ENCODE measurements at places on chromosomes 16 and 17.

DNA sequence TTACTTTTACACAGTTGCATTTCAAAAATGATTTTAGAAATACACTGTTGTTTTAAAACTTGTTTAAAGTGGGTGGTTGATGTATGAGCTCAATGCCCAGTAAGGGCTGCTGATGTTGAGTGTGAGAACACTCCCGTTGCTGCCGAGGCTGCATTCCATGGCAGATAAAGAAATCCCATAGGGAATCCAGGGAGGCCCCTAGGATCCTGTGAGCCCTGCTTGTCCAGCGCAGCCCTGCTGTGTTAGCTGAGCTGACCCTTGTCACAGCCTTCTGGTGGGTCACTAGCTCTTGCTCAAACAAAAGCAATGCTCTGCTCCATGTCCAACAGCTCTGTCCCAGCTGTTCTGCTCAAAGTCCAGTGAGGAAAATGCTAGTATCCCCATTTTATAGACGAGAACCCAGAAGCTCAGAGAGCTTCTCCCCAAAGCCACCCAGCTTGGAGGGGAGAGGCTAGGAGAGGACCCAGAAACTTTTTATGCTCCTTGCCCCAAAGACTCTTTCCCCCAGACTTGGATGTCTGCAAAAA is 18.6 kb upstream of the COL1A1 start:
- no peak for DNase-seq

DNA sequence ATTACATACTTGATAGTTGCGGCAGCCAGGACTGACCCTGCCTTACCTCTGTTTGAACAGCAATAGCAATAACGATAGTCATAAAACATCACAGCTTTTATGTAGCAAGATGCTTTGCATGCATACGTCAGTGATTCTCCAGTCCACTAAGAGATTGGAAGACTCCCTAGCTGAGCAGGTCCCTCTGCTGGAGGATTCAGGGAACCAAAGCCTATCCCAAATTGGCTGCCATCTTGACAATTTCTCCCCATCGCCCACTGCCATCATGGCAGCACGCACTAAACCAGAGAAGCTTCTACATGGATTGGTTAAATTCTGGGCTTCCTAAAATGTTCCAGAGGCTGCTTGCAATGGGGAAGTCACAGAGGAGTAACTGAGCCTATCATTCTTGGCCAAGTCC is 360.6 kb upstream of the XYLT1 start:
- DNase-seq = no peak

DNA sequence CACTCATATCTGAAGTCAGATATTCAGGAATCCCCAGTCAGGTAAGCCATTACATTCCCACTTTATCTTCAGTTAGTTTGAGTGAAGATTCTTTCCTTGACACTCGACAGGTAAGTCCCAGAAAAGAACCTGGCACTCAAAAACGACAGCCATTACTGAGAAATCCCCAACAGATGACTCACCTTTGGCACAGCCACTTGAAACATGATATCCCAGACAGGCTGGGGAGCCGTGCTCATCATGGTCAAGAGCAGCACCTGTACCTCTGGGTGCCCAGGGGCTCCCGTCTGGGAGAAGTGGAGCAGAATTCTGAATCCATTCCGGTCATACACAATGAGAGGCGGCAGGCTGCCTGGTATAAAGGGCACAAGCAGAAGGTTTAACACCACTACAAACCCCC is 16.8 kb upstream of the COG7 start:
- DNase-seq = no peak

DNA sequence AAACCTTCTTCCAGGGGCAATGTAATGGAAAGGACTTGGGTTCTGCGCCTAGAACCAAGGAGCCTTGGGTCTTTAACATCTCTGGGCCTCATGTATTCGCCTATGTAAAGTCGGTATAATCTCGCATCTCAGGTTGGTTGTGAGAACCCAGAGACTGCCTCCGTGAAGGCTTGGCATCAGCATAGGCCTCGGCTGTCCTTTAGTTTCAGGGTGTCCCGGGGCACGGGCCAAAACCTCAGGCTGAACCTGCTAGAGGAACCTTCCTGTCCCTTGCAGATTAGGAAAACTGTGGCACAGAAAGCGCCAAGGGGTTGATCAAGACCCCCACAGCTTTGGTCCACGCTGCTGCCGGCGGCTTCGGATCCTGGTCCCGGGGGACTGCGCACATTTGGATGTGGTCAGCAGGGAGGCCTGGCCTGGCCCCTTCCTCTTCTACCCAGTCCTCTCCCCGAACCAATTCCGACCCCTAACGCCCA is 772 bp upstream of the PHAF1 start:
- DNase-seq = no peak

- DNase-seq = no peak
Observed at GRCh38 chr17:46903762-46904672, 18.9 kb upstream of the GOSR2 start.

DNA sequence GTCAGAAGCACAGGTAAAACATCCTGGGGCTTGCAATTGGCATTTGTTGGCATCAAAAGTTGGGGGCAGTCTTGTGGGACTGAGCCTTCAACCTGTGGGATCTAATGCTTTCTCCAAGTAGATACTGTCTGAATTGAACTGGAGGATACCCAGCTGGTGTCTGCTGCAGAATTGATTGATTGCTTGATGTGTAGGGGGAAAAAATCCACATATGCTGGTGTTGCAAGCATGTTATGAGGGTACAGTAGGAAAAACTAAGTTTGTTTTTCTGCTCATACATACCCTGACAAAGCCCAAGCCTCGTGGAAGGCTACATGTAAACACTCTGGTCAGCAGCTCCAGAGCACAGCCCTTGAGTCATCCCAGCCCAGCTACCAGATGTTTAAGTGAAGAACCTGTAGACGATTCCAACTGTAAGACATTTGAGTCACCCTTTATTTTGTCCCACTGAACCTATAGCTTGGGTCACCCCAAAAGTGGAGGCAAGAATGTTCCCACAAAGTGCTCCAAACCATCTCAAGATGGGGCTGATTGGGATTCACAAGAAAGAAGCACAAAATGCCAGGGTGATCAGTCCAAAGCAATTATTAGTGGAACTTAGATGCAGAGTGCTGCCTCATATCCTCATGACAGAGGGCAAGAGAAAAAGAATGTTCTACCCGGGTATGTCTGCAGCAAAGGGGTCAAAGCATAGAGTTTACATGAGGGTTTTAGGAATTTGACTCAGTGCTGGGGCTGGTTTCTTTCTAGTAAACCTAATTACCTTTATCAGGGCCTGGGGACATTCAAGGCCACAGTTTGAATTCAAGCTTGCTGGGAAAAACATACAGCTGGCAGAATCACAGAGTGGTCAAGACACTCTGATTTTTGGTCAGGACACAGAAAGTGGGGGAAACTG is 9.6 kb upstream of the APPBP2 start:
- DNase-seq = no peak

GRCh38 chr17:82856361-82856760 is 16.5 kb upstream of the ZNF750 start:
- no peak for DNase-seq

DNA sequence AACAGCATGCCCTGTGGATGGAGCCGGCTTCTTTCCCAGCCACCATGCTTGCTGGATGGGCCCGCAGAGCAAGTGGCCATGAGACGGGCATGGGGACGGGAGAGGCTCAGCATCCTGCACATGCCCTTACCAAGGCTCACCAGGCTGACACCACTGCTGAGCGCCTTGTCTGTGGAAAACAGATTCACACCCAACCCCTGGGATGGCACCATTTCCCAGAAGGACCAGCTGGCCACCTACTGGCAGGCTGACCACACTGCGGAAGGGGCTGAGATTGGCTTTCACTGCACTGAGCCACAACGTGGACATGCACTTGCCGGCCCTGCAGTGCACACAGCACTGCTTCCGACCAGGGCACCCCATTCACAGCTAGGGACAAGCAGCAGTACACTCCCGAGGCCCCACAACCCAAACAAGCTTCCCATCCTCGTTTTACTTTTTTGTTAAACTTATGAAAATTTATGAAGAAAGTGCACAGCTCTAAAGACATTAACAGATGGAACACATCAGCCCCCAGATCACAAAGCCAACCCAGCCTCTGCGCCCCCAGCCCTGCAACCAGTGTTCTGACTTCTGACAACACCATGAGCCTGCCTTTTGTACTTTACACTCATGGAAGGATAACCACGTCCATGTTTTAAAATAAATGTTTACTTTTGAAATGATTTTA is 13.9 kb upstream of the KRTAP17-1 start:
- DNase-seq = peak; percentile 60

- no peak for DNase-seq
Observed at GRCh38 chr17:78272181-78272913, 40.9 kb downstream of the TMEM235 start.

GRCh38 chr16:69741951-69742904 is 12.5 kb downstream of the NOB1 start:
- peak; percentile 71 for DNase-seq

GRCh38 chr16:64440421-64440831 is 681.4 kb downstream of the CDH11 start:
- DNase-seq = no peak

- DNase-seq = no peak
Observed at GRCh38 chr17:56830726-56831368, 2.9 kb downstream of the C17orf67 start.

GRCh38 chr16:17147942-17148341 is 322.8 kb downstream of the XYLT1 start:
- DNase-seq = no peak

DNA sequence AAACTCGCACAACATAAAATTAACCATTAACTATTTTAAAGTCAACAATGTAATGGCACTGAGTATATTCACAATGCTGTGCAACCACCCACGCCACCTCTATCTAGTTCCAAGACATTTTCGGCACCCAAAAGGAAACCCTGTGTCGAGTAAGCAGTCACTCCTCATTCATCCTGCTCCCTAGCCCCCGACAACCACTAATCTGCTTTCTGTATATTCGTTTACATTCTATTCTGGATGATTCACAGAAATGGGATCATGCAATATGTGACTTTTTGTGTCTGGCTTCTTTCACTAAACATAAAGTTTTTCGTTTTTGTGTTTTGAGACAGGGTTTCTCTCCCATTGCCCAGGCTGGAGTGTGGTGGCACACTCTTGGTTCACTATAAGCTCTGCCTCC is 42.2 kb upstream of the HAPSTR1 start:
- no peak for DNase-seq

DNA sequence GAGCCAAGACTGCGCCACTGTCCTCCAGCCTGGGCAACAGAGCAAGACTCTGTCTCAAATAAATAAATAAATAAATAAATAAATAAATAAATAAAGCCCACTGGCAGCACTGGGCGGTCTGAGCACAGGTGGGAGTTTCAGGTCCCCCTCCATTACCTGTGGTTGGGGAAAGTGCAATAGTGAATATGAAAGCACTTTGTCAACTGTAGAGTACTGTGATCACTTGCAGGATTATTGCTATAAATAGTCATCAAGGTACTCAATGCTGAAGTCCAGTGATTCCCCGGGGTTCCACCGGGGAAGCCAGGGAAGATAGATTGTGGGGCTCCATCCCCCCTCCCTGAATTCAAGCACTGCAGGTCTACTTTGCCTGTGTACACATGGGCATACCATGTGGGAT is 42.7 kb upstream of the CPNE2 start:
- DNase-seq = no peak

- DNase-seq = no peak
Observed at GRCh38 chr17:40303708-40304551, 5.0 kb upstream of the RARA start.

DNA sequence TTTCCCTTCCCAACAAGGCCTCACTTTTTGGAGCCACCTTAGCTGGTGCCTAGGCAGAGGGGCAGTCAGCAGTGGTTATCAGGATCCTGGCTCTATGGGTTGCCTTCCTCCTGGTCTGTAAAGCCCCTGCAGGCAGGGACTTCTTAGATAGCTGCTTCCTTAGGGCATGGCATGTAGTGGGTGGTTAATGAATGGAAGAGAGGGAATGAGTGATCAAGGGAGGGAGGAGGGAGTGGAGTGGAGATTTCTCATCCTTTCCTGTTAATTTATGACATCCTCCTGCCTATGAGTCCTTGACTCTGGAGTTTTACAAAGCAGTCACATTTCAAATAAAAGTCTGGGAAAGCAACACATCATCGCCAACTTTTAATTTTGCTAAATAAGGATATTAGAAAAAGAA is 40.7 kb downstream of the SNX20 start:
- no peak for DNase-seq

DNA sequence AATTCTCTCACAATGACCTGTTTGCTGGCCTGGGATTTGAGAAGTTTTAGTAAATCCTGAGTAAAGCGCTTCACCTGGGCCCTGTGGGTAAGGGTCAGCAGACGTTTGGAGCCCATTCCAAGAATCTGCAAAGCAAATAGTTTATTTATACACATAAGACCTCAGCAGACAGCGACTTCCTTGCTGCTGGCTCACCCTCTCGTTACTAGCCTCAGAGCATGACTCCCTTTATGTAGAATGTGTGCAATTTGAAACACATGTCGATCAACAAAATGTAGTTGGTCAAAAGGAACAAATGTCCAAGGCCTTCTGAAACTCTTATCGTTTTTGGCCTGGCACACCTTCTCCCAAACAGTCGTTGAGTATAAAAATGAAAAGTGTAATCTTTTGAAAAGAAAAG is 31.3 kb downstream of the MARF1 start:
- no peak for DNase-seq

DNA sequence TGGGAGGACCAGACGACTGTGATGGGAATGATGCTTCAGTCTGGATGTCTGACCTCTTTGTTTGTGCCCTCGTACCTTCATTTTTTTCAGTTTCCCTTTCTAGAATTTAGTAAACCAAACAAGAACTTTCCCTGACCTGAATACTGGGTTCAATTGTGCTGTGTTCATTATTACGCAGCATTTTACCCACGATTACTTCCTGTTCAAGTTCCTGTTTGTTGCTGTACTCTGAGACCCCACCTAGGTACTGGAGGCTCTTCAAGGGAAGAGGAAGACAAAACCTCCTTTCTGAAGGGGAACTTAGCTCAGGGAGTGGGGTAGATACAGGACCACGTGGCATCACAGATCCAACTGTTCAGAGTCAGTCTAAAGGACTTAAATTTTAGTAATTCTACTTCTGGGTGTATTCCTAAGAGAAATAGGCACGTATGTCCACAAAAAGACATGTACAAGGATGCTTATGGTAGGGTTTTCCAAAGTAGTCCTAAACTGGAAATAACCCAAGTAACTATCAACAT is 9.2 kb upstream of the PRKCB start:
- no peak for DNase-seq

GRCh38 chr16:26605626-26606271 is 461.0 kb upstream of the C16orf82 start:
- no peak for DNase-seq

GRCh38 chr17:31843070-31843745 is 15.8 kb downstream of the COPRS start:
- DNase-seq = no peak

DNA sequence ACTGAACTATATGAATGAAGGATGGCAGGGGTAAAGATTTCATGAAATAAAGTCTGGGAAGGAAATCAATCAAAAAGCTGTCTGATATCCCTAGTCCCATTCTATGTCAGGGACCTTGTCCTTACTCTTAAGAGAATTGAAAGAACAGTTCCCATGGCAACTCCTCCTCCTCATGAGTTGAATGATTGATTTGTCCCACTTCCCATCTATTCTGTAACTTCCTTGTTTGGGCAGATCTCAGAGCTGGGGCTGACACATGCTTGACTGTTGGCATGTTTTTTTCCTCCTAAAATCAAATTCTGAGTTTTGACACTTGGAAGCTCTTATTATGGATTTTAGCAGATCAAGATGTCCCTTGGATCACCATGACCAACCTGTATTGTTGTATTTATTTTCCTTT is 1138.6 kb upstream of the CDH8 start:
- no peak for DNase-seq
